AG10803 (cell line): ENCODE measurements at places on chromosomes 1 and 21.
A peak's percentile ranks its signal among the peaks of the same experiment; 100 is the strongest.

DNA sequence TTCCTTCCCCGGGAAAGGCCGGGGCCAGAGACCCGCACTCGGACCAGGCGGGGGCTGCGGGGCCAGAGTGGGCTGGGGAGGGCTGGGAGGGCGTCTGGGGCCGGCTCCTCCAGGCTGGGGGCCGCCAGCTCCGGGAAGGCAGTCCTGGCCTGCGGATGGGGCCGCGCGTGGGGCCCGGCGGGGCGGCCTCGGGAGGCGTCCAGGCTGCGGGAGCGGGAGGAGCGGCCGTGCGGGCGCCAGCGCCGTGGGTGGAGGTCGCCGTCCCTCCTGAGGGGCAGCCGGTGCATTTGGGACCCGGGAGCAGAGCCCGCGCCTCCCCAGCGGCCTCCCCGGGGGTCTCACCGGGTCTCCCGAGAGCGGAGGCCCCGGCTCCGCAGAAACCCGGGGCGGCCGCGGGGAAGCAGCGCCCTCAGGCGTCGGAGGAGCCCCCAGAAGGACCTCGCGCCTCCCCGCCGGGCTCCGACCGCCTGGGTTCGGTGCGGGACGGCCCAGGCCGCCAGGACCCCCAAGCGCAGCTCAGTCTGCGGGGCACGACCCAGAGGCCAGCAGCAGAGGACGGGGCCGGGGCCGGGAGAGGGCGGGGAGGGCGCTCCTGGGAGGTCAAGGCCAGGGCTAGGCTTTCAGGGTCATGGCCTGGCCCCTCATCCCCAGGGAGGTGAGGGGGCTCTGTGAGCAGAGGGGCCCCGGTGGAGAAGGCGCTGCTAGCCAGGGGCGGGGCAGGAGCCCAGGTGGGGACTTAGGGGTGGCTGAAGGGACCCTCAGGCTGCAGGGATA, 7.2 kb upstream of the SLX9 start:
- peak; percentile 46 for DNase-seq

DNA sequence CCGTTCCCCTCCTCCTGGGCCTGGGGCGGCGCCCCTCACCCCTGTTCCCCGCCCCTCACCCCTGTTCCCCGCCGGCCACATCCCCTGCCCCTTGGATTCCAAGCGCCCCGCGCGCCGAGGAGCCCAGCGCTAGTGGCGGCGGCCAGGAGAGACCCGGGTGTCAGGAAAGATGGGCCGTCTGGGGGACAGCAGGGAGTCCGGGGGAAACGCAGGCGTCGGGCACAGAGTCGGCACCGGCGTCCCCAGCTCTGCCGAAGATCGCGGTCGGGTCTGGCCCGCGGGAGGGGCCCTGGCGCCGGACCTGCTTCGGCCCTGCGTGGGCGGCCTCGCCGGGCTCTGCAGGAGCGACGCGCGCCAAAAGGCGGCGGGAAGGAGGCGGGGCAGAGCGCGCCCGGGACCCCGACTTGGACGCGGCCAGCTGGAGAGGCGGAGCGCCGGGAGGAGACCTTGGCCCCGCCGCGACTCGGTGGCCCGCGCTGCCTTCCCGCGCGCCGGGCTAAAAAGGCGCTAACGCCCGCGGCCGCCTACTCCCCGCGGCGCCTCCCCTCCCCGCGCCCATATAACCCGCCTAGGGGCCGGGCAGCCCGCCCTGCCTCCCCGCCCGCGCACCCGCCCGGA, at the start of gene TP73:
TSS of gene TP73 (plus strand) at position 587 of the 618 bp plus-strand sequence. CDS start 29,850 bp downstream, outside the sequence.
- DNase-seq, result no peak

DNA sequence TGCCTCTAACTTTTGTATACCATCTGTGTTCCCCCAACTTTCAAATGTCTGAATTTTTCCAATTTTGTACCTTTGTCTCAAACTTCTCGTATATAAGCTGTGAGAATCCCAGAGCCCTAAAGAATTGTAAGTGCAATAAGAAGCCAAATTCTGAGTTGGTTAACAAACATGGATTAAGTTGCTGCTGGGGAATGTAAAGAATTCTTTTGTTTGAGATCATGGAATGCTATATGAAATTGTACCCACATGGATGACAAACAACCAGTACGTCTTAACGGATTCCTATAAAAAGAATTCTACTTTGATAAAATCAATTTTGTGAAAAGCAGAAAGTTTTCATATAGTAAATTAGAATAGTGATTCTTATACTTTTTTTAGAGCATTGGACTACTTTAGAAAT, 72.4 kb upstream of the CYP2J2 start:
- no peak for DNase-seq

GRCh38 chr1:167093846-167094516, at the start of gene STYXL2:
TSS of gene STYXL2 (plus strand) at chr1:167094075. CDS start at chr1:167094850, 775 bp downstream.
- DNase-seq, result no peak

DNA sequence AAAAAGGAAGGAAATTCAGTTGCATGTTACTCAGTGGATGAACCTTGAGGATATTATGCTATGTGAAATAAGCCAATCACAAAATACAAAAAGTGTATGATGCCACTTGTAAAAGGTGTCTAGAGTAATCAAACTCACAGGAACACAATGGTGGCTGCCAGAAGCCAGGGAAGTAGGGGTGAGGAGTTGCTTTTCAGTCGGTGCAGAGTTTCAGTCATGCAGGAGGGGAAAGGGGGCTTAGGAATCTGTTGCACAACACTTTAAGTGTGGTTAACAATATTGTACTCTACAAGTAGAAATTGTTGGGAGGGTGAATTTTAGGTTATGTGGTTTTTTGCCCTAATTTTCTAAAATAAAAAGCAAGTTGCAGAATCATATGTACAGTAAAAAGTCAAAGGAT, 184.2 kb upstream of the RAB4A start:
- no peak for DNase-seq

DNA sequence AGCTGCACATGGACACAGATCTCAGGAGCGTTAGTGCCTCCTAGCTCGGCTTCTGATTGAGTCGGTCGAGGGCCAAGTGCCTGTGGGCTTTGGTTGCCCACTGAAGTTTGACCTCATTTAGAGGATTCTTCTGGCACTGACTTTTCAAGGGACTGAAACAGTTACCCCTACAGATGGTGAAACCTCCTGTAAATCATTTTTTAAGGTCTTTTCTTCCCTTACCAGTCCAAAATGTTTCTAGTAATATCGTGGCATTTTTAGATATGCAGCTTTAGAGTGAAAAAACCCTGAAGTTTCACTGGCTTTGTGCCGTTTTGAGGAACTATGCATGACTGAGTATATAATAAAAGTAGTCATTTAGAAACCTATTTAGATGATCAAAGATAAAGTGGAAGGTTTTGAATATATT, 34.7 kb upstream of the L1TD1 start:
- DNase-seq, result no peak

GRCh38 chr1:225881081-225881958, 860 bp downstream of the TMEM63A start:
- DNase-seq, result peak; percentile 48

DNA sequence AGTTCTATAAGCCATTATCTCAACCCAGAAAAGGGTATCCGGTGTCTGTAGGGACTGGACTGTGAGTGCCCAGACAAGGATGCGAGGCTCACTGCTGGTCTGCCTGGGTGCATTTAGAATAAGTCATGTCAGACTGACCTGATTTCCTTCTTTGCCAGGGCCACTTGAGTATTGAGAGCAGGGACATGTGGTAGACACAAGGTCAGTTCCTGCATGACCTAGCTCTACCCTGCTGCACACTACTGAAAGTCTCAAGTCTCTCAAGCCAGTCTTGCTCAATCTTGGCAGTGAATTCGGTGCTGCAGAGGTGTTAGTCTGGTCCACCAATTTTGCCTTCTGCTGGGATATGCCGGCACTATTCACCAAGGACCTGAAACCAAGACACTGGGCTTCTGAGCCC, 180.1 kb downstream of the C1orf94 start:
- DNase-seq, result no peak

DNA sequence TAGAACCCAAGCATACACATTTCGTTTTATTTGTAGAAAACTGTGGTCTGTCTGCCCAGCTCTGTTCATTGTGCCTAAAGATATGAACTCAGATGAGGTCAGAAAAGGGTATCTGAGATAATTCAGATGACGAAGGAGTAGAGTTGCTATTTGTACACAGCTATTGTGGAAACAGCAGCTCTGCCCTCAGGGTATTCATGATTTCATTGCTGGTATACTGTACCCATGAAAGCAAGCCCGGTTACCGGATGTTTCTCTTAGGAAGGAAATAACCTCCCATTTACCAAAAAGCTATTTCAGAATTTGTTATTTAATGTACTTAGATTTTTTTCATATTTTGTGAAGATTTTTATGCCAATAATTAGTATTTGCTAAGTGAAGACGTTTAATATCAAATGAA, 37.8 kb downstream of the SMAP2 start:
- no peak for DNase-seq

DNA sequence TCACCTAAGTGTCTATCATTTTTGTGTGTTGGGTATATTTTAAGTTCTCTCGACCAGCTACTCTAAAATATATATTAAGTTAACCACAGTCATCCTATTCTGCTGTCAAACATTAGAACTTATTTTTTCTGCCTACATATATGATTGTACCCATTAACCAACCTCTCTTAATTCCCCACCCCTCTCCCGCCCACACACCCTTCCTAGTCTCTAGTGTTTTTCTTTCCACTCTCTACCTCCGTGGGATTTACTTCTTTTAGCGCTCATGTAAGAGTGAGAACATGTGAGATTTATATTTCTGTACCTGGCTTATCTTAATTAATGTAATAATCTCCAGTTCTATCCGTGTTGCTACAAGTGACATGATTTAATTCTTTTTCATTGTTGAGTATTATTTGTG, 26.6 kb downstream of the KCNK2 start:
- DNase-seq, result no peak

DNA sequence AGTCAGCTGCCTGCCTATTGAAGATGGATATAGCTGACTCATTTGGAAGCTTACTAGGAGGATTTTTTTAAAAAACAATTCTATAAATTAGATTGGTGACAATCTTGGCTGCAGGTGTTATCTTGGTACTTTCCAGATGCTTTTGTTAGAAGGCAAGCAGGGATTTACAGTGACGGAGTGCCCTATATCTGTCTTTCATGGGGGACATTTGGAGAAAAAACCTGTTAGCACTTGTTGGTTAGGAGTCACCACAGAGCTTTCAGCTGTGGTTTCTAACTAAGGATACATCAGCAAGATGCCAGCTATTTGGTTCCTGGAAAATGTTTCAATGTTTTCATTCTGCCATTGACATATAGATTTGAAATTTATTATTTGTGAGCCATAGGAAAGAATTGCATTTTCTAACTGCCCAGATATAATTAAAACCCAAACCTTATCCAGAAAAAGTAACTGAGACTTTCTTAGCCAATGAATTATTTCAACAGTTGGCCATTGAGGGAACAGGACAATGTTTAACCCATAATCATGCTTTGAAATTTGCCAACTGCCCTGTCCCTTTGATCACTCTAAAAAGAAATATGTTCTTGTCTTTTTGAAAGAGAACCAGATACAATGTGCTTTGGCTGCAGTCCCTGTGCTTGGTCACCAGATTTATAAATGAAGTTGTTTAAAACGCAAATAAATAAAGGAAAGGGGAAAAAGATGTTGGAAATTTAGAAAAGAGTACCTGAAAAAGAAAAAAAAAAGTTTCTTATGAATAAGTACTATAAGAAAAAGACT, 761.0 kb upstream of the CXADR start:
- DNase-seq, result no peak

DNA sequence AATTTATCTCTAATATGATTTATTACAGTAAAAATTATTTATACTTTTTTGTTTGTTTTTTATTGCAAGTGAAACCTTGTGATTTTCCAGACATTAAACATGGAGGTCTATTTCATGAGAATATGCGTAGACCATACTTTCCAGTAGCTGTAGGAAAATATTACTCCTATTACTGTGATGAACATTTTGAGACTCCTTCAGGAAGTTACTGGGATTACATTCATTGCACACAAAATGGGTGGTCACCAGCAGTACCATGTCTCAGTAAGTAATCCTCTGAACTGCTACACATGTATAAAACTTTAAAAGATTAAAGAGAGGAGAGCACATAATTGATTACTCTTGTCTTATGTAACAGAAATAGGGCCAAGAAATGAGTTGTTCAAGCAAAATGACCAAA, 4.5 kb downstream of the CFHR3 start:
- no peak for DNase-seq

DNA sequence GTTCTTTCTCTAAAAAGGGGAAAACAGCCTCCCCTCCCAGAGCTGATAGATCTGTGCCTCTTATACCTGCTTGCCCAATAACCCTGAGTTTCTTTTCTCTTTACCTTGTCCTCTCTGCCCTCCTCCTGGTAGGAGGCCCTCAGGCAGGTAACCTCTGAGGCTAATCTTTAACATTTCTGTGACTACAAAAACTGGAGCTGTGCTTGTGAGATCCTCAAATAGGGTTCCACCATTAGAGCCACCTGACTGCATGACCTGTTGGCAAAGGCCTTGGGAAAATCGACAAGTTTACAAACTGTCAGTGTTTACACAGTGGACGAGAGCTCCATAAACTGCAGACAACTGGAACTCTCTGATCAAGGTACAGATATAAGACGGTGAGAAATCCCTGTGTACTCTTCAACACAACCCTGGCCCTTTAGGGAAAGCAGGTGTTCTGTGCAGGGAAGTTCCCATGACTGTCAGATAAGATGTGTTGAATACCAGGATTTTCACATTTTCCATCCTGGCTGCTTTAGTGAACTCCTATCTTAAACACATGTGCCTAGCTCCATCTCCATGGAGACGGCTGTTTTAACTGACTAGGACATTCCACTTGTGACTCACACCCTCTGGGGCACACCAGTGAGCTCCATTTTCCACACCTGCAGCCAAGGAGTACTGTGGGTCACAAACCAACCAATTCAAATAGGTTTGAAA, 38.3 kb downstream of the ECE1 start:
- DNase-seq, result peak; percentile 88

- DNase-seq, result peak; percentile 38
Measured at GRCh38 chr1:37932759-37933158, 14.1 kb downstream of the INPP5B start.

GRCh38 chr1:230243583-230244353, 176.7 kb downstream of the GALNT2 start:
- peak; percentile 20 for DNase-seq

DNA sequence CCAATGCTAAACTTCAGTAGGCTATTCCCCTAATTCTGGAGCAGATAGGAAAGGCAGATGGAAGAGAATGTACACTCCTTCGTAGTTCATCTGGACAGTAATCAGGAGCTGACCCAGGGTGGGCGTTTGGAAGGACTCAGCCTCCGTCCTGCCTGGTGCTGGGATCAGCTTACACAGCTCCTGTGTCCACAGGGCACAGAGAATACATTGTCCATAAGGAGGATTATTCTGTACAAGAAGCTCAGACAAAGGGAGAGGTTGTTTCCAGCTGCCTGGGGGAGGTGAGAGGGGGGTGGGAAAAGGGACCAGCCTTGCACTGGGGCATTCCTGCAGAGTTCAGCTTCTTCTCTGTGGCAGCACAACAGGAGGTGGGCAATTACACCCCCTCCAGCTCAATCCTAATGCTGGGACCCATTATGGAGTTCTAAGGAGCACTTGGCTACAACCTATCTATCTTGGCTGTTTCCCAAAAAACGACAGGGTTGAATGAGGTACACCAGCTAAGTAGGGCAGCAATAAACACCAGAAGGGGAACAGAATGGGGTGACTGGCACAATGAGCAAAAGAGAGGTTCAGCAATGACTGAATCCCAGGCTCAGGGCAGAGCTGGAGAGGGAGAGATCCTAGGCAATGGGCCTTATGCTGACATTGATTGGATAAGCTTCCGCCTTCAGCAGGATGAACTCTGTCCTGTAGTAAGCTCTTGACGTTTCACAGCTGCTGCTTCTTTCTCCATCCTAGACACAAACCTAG, 7.4 kb downstream of the MED8 start:
- no peak for DNase-seq

GRCh38 chr1:45326627-45327623, at the start of gene HPDL:
TSS of gene HPDL (plus strand) at chr1:45326895. CDS start at chr1:45327149, 254 bp downstream.
- peak; percentile 32 for DNase-seq

- no peak for DNase-seq
Measured at GRCh38 chr21:45250914-45251634, 36.6 kb downstream of the POFUT2 start.

GRCh38 chr1:15849775-15850324, 2.3 kb downstream of the SPEN start:
- peak; percentile 39 for DNase-seq
